Activated gamma-delta T cell (primary cell): ENCODE measurements at places on chromosomes 11 and 22.

DNA sequence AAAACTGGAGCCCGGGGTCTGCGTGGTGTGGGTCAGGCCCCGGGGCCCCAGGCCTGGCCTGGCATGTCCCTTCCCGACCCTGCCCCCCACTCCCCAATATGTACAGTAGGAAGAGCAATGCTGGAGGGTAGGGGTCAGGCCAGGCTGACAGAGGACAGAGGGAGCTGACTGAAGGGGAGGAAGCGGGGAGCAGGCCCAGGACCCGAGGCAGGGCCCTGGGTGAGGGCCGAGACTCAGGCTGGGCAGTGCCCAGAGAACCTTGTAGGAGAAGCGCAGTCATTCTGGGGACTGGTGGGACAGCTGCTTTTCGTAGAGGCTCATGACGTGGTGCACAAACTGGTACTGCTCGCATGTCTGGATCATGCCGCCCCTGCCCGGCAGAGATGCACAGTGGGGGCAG is 2.7 kb upstream of the IGSF22 start:
- no peak for DNase-seq

- no peak for DNase-seq
Measured at GRCh38 chr11:117037279-117037974, 60.8 kb downstream of the SIK3 start.

GRCh38 chr11:112279901-112280267 is 19.2 kb upstream of the PLET1 start:
- peak; percentile 44 for DNase-seq

GRCh38 chr11:17519061-17519885 is 24.9 kb downstream of the USH1C start:
- DNase-seq, result no peak

DNA sequence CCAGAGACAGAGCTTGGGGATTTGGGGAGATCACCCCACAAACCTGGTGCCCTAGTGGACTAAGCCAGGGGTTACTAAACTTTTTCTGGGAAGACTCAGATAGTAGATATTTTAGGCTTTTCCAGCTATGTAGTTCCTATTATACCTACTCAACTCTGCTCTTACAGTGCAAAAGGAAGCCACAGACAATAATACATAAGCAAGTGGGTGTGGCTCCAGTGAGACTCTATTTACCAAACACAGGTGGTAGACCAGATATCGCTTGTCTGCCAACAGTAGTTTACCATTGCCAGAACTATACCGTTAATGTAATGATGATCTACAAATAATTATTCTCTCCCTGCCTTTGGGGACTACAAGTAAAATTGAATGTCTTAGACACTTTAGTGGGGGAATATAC is 6.9 kb downstream of the LDHC start:
- DNase-seq, result no peak

GRCh38 chr11:108117746-108118371 is 3.5 kb upstream of the ACAT1 start:
- DNase-seq, result no peak
